ENCODE measurements at places on chromosomes 4 and X. TPM values are rescaled to one million over a fixed set of nuclear protein-coding genes. Genes with fewer than 3 reads are reported as not detected.

Gene RIPPLY1
- not detected for total RNA-seq

Gene NPNT
- 0.62 TPM for total RNA-seq

Gene MAGEC2
- not detected for total RNA-seq

Gene MTNR1A
- total RNA-seq = not detected

Gene LANCL3
- total RNA-seq = 0.70 TPM

Gene MAGEA12
- total RNA-seq = not detected

Gene MTTP
- total RNA-seq = not detected

Gene RBM46
- total RNA-seq = 0.27 TPM

Gene CHST7
- 9.4 TPM for total RNA-seq

Gene TMEM150C
- total RNA-seq = 0.19 TPM

Gene BEX5
- total RNA-seq = 3.9 TPM

Gene CXorf49
- total RNA-seq = not detected

Gene RASSF6
- total RNA-seq = 7.5 TPM

Data from hair follicular keratinocyte (primary cell).